ENCODE measurements at places on chromosomes 2 and 18.

DNA sequence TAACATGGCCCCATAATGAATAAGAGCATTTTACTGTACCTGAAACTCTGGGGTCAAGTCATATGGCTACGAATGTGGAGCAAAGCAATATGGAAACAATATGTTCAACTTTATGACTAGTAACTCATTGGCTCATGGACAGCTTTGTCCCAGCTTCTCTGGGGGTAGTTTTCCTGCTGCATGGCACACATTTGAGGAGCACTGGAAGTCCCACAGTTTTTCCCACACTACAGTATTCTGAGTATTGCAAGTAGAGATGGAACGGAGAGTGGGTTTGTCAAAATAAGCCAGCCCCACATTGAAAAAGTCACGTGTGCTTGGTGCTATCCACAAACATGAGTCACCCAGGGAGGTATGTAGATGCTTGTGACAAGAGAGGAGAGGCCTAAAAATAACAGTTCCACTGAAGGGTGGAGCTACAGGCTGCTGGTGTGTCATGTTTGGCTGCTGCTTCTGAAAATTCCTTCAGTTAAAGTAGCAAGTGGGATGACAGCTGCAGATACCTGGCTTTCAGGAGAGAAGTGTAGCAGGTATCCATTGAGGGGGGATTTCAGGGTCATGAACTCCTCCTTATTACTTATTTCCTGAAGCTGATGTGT, 48.2 kb upstream of the CTAGE1 start:
- peak; percentile 84 for DNase-seq

GRCh38 chr2:658426-658825, 18.8 kb downstream of the TMEM18 start:
- DNase-seq = no peak

DNA sequence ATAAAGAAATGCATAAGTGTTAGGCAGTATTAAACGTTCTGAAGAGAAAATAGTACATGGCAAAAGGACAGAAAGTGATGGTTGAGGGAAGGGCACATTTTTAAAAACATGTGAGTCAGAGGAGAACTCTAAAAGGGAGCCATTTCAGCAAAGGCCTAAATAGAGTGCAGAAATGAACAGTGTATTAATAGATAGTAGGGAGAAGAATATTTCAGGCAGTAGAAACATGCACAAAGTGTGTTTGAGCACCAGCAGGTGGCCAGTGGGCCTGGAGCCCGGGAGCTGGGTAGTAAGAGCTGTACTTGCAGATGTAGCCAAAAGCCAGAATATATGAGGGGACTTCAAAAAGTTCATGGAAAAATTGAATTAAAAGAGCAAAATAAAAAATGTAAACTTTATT, 288.1 kb upstream of the FIGN start:
- DNase-seq = no peak

DNA sequence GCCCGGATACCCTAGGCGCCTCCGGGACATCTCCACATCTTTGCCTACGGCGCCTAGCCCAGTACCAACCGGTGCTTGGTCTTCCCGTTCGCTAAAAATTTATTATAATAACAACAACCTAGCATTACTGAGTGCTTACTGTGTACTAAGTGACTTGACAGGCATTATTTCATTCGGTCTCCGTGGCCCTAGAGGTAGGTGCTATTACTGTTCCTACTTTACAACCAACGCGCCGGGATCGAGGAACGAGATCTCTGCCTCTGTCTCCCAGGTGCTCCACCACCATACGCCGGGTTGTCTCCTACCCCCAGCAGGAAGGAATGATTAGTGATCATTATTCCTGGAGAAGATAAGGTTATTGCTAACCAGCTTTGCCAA, 657 bp upstream of the BIN1 start:
- peak; percentile 59 for DNase-seq

- DNase-seq = no peak
These were observed 397.9 kb upstream of the RGPD4 start for GRCh38 chr2:107428781-107429180.

GRCh38 chr2:82656420-82656819, 1802.7 kb downstream of the SUCLG1 start:
- DNase-seq = no peak

Data from Caco-2 (cell line).